ENCODE measurements at places on chromosomes 4 and X.
A peak's percentile ranks its signal among the peaks of the same experiment; 100 is the strongest.

DNA sequence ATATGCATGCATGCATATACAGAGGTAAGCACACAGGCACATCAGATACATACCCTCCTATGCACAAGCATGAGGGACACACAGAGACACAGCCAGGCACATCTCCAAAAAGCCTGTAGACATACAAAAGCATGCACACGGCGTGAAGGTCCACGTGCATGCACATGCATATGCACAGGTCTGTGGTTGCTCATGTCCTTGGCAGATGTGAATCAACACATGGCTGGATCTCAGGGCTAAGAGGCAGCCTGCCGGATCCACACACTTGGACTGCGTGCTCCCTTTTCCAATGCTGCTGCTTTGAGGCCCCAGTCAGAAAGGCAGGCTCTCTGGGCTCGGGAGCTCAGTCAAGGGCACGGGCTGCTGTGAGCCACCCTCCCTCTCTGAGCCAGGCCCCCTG, 3.6 kb downstream of the STARD8 start:
- no peak for DNase-seq

- no peak for DNase-seq
Observed at GRCh38 chr4:81523672-81524327, 52.1 kb upstream of the RASGEF1B start.

DNA sequence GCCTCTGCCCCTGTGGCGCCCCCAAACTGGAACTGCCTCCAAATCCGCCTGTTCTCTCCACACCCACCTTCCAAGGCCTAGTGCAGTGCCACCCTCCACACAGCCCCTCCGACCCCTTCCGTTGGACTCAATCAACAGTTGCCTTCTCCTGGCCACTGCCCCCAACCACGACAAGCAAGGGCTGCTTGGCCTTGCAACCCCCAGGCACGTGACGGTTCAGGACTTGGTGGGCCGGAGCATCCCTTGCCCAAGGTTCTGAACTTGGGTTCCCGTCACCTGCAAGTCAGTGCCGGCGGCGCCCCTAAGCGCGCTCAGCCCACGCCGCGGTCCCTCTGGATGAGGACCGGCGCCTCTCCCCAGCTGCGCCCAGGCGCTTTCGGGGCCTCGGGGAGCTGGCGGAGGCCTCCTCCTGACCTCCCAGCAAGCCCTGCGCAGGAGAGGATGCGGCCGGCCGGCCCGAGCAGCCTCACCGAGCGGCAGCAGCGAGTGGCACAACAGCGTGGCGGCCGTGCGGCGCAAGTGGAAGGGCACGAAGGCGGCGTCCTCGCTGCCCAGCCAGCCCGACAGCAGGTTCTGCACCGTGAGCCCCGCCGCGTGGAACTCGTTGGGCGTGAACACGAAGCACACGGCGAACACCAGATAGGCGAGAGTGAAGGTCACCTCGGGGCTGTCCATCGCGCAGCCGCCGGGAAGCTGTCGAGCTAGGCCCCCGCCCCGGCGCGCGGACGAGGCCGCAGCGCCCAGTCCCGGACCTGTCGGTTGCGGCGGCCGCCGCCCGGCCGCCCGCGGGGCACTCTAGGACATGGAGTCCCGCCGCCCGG, 750 bp downstream of the TMEM129 start:
- peak; percentile 47 for DNase-seq

DNA sequence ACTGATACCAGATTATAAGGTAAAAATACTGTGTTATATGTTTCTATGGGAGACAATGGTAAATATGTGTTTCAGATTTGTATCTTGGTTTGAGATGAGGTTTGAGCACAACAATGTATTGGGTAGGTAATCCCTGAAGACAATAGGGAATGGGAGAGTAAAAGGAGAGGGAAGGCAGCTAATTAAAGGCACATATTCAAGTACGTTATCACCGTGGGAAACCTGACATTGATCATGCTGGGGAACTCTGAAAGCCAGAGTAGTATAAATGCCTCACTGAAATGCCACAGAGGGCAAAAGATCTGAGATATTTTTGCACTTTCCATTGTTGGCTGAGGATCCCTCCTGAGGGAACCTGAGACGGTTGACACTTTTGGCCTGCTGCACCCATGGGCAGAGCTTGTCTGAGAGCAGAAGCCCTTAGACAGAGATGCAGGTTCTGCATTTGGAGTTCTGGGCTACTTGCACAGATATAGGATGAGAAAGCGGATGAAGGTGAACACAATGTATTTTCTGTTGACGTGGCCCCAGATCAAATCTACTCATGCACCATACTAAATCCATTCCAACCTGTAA, 506.7 kb downstream of the PCDH18 start:
- no peak for DNase-seq

GRCh38 chr4:8532245-8532781, 47.9 kb upstream of the GPR78 start:
- no peak for DNase-seq

DNA sequence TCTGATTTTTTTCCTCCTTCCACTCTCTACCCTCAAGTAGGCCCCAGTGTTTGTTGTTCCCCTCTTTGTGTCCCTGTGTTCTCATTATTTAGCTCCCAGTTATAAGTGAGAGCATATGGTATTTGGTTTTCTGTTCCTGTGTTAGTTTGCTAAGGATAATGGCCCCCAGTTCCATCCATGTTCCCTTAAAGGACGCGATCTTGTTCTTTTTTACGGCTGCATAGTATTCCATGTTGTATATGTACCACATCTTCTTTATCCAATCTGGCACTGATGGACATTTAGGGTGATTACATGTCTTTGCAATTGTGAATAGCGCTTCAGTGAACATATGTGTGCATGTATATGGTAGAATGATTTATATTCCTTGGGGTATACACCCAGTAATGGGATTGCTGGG, 54.5 kb upstream of the BTC start:
- DNase-seq, result no peak

GRCh38 chr4:81392164-81392563, 79.5 kb downstream of the RASGEF1B start:
- no peak for DNase-seq

GRCh38 chr4:145909281-145909715, 29.3 kb downstream of the ZNF827 start:
- no peak for DNase-seq

GRCh38 chrX:44106864-44107263, 133.7 kb upstream of the NDP start:
- DNase-seq, result no peak

DNA sequence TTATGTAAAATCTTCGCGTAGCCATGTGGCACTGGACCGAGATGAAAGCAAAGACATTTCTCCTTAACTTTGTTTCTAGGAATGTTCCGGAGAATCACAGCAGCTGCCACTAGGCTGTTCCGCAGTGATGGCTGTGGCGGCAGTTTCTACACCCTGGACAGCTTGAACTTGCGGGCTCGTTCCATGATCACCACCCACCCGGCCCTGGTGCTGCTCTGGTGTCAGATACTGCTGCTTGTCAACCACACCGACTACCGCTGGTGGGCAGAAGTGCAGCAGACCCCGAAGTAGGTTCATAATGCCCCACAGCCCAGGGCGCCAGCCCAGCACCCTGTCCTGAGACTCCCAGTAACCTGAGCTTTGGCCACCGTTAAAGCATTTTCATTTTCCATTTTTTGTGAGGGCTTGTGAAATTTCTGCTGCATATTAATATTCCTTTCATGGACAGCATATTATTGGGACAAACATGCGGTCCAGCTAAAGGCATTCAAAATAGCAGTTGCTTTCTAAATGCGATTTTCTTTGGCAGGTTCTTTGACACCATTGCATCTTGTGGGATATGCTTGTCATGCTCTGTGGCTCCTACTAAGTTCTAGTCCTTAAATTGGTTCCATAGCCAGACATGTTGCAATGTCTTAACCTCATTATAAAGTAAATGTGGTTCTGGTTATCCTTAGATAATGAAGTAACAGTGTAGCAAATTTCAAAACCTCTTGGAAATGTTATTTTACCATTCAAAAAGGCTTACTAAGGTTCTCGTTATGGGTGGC, 49.1 kb upstream of the MSANTD1 start:
- no peak for DNase-seq

- DNase-seq, result no peak
Observed at GRCh38 chr4:1375051-1375721, 28.2 kb downstream of the UVSSA start.

GRCh38 chr4:26215725-26216124, 105.1 kb upstream of the RBPJ start:
- DNase-seq, result no peak

GRCh38 chr4:156725257-156725656, 246.3 kb downstream of the PDGFC start:
- DNase-seq, result no peak

DNA sequence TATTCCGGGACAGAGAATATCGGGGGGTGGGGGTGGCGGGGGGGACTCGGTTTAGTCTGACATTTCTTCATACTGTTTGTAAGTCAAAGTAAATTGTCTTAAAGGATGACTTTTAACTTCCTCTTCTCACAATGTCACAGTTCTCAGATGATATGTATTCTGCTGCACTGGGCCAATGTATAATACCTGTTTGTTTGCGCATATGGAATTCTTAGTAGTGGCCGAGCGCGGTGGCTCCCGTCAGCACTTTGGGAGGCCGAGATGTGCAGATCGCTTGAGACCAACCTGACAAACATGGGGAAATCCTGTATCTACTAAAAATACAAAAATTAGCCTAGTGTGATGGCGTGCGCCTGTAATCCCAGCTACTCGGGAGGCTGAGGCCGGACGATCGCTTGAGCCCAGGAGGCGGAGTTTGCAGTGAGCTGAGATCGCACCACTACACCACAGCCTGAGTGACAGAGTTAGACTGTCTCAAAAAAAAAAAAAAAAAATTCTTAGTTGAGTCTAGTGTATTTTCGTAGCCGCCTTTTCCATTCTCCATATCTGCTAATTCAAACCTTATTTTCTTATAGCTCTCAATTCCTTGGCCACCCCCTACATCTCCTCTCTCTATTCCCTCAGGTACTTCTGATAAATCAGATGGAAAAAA, 851 bp downstream of the POLR2B start:
- DNase-seq, result peak; percentile 71

- no peak for DNase-seq
Observed at GRCh38 chrX:39802354-39802753, 295.4 kb downstream of the BCOR start.

- no peak for DNase-seq
Observed at GRCh38 chr4:86054286-86055032, 305.4 kb downstream of the MAPK10 start.

DNA sequence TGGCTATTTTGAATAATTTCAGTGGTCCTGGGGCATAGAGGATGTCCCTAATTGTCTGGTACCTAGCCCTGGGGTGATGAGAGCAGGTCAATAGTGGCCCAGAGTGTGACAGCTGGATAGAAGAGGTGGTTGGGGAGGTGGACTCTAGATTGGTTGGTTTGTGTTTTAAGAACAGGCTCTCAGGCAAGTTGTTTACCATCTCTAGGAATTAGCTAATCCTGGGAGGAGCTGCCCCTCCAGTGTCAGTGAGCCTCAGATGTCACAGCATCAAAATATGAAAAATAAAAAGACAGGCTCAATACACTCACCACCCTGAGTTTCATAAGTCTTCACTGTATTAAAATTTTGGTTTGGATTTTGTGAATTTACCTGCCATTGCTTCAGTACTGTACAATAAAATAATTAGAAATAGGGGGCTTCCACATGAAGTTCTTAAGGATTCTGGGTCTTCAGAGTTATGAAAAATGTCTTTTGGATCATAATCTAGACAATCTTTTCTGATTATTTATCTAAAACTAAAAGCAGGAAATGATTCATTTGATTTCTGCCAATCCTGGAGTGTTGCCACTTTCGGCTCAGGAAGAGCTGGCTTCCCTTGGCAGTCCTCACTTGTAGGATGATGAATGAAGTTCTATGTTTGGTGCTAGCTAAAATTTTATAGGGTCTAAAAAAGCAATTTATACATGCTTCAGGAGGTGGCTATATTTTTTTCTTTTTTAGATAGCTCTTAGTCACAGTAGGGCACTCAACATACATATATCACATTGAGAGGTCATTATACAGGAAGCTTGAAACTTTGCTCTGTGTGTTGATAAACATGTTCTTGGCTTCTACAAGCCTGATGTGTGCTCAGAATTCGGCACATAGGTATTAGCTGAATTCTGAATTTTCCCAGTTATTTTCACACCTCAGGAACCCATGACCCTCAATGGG, 395.1 kb downstream of the RAB28 start:
- no peak for DNase-seq

DNA sequence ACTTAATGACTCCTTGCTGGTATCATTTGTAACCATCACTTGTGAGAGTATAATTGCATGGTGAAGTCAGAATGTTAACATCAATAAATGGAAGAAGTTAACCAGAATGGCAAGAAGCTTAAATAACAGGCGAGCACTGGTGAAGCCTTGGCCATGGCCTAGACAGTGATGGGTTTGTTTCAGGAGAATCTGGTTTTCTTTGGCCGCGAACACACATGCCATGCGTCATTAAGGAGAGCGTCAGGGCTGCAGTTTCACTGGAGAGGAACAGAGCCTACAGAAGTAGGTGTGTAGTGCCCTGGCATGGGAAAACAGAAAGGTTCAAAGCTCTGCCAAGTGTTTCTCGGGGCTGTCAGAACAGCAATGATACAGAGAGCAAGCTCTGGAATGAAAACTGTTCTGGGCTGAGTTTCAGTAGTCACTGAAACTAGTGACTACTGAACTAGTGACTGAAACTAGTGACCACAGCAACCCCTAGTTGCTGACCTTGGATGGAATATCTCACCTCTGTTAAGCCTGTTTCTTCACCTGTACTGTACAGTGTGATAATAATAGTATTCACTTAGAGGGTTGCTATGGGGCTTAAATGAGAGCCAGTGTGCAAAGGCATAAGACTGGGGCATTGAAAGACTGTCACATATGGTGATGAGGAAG, 93.8 kb downstream of the C4orf51 start:
- DNase-seq, result no peak

DNA sequence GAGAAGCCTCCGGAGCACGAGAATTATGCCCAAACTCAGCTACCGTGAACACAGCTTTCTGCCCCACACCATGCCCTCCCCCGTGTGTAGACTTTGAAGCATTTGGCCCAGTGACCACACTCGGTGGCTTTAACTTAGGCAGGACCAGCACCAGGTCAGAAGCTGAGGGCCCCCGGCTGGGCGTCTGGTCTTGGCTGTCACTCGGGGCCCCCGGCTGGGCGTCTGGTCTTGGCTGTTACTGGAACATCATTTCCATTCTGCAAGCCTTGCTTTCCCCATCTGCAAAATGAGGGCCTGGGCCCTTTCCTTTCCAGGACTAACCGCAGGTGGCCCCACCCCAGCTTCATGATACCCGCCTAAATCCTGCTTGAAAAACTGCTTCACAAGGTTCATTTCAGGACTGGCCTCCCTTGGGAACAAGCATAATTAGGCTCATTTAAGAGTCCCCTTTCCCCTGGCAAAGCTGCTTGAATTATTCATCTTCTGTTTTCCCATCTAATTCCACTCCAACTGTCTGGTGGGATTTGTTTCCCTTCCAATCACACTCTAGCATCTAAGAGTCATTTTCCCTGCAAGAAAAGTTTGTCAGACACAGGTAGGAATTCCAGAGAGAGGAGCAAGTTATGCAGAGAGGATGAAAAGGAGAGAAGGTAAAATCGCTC, 82.5 kb downstream of the WFS1 start:
- DNase-seq, result no peak

GRCh38 chr4:54586320-54586955, 71.3 kb upstream of the KIT start:
- no peak for DNase-seq

GRCh38 chr4:55675196-55675793, 39.2 kb upstream of the NMU start:
- DNase-seq, result no peak

GRCh38 chrX:50971395-50971794, 60.9 kb downstream of the BMP15 start:
- DNase-seq, result peak; percentile 1

GRCh38 chr4:24551492-24552289, 32.7 kb downstream of the DHX15 start:
- DNase-seq, result no peak

- DNase-seq, result no peak
Observed at GRCh38 chrX:20056704-20057103, 60.0 kb downstream of the MAP7D2 start.
